ENCODE measurements at places on chromosomes 2 and 18. TPM values are rescaled to one million over a fixed set of nuclear protein-coding genes. Genes with fewer than 3 reads are reported as not detected.

Gene NT5C1B
- total RNA-seq, result not detected

Gene GTF2A1L
- 22.2 TPM for total RNA-seq

Gene ADRA2B
- total RNA-seq, result 9.4 TPM

Gene LBX2
- 3.0 TPM for total RNA-seq

Gene ITPRIPL1
- 14.5 TPM for total RNA-seq

Gene ANKRD30B
- total RNA-seq, result not detected

Gene NAT8
- total RNA-seq, result not detected

Gene TTR
- total RNA-seq, result 5.2 TPM

Gene METTL8
- total RNA-seq, result 6.7 TPM

Gene CHMP1B
- total RNA-seq, result 25.5 TPM

DNA sequence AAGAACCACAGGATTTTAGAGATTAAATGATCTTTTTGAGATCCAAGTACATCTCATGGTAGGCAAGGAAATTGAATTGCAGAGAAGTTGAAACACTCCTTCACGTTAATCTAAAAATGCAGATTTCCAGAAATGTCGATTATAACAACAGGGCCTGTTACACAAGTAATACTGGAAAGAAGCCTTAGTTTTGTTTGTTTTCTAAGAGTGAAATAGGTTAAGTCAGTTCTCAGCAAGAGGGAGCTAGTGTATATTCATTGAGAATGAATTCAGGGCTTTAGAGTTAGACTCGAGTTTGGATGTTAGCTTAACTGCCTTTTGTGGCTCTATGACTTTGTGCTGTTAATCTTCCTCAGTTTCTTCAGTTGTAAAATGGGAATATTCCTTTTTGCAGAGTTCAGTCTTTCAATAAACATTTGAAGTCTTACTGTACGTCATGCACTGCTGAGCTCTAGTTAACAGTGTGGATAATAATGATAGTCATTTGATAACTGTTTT, 926 bp downstream of the NDUFV2 start:
- H3K4me3 ChIP-seq, result peak overlapping the region; percentile 67
- H3K36me3 ChIP-seq, result no peaks in the 10 kb centered on the region
- no peaks in the 10 kb centered on the region for H3K27me3 ChIP-seq
- DNase-seq, result no peak

DNA sequence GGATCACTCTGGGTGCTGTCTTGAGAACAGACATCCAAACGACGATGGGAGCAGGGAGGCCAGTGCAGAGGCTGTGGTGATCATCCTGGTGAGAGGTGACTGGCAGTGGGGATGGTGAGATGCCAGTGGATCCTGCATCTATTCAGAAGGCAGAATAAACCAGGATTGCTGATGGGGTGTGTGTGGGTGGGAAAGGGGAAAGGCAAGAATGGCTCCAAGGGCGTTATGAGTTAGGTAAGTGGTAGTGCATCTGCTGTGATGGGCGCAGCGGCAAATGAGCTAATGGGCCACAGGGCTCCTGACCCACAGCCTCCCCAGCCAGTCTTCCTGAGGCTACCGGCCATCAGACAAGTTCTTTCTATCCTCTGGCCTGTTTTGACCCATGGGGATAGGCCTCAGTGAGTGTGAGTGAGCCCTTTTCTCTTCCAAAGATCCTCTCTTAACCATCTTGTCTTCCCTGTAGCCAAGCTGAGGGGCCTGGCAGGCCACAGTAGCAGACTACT, 29.6 kb downstream of the SERTAD2 start:
- no peak overlapping the region for H3K27ac ChIP-seq
- no peaks in the 10 kb centered on the region for H3K36me3 ChIP-seq
- no peak for DNase-seq
- H3K4me1 ChIP-seq, result no peaks in the 10 kb centered on the region

DNA sequence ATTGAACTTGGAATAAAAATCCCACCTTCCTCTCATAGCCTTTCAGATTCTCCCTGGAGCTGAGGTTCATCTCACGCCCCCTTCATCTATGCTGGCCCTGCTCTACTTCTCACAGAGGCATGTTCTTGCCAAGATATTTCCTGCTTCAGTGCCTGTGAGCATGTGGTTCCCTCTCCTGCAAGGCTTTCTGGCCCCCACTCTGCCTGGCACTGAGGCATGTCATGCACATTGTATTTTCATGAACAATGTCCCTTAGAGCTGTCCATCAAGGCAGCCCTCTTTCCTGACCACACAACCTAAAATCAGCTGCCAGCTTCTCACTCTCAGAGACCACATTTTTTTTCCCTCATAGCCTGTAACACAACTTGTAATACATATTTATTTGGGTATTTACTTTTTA, 18.0 kb upstream of the HK2 start:
- no peak for DNase-seq
- no peak overlapping the region for H3K4me3 ChIP-seq
- no peaks in the 10 kb centered on the region for H3K4me1 ChIP-seq
- H3K27me3 ChIP-seq, result no peaks in the 10 kb centered on the region

GRCh38 chr2:66431274-66431642, 3.7 kb upstream of the MEIS1 start:
- no peak for DNase-seq
- H3K27ac ChIP-seq, result no peak overlapping the region
- H3K4me3 ChIP-seq, result no peak overlapping the region
- peaks cover 2% of the 10 kb centered on the region for H3K4me1 ChIP-seq

- DNase-seq, result no peak
- H3K27ac ChIP-seq, result no peak overlapping the region
- H3K4me1 ChIP-seq, result no peaks in the 10 kb centered on the region
- H3K27me3 ChIP-seq, result no peaks in the 10 kb centered on the region
- no peaks in the 10 kb centered on the region for H3K36me3 ChIP-seq
Observed at GRCh38 chr18:77359561-77360314, 110.1 kb downstream of the GALR1 start.

DNA sequence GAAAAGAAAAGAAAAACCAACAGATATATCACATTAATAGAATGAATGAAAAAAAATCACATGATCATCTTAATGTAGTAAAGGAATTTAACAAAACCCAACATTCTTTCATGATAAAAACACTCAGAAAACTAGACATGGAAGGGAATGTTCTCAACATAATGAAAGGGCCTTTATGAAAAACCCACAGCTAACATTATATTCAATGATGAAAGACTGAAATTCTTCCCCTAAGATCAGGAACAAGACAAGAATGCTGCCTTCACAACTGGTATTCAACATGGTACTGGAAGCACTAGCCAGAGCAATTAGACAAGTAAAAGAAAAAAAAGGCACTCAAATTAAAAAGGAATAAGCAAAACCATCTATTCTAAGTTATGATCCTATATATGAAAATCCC, 28.5 kb upstream of the EMILIN2 start:
- no peak overlapping the region for H3K4me3 ChIP-seq
- no peak for DNase-seq
- H3K27ac ChIP-seq, result no peak overlapping the region
- no peaks in the 10 kb centered on the region for H3K36me3 ChIP-seq
- H3K27me3 ChIP-seq, result no peaks in the 10 kb centered on the region
- no peaks in the 10 kb centered on the region for H3K4me1 ChIP-seq

DNA sequence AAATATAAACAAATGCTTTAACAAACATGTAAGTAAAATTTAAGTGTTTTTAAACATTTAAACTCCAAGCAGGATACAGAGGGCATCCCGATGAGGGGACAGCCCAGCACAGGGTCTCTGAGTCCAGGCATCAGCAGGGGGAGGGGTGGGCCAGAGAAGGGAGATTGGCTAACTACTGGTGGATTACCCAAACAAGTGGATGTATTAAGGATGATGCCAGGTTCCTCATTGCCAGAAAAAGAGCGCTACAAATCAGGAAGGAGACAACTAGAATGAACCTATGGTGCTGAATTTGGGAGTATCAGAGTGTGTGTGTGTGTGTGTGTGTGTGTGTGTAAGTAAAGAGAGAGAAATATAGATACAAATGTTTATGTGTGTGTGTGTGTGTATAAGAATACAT, 162.0 kb upstream of the RMP24 start:
- H3K27me3 ChIP-seq, result no peaks in the 10 kb centered on the region
- H3K36me3 ChIP-seq, result no peaks in the 10 kb centered on the region
- no peak for DNase-seq
- H3K4me1 ChIP-seq, result no peaks in the 10 kb centered on the region

DNA sequence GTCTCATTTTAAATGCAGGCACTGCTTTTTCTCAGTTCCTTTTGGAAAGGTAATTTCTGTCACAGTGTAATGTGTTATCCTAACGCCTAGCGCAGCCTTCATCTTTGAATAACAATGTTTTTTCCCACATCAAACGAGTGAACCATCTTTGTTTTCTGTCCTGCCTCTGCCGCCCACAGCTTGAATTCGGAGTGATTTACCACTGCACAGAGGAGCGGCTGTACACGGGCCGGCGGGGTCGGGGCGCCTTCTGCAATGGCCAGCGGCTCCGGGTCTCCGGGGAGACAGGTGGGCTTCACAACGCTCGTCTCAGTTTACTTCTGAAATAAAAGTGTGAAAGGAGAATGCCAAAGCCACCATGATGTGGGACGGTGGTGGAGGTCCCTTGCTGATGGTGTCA, 32.8 kb downstream of the IMPA2 start:
- no peak overlapping the region for H3K4me3 ChIP-seq
- DNase-seq, result no peak
- no peak overlapping the region for H3K27ac ChIP-seq
- H3K4me1 ChIP-seq, result no peaks in the 10 kb centered on the region
- no peaks in the 10 kb centered on the region for H3K27me3 ChIP-seq

DNA sequence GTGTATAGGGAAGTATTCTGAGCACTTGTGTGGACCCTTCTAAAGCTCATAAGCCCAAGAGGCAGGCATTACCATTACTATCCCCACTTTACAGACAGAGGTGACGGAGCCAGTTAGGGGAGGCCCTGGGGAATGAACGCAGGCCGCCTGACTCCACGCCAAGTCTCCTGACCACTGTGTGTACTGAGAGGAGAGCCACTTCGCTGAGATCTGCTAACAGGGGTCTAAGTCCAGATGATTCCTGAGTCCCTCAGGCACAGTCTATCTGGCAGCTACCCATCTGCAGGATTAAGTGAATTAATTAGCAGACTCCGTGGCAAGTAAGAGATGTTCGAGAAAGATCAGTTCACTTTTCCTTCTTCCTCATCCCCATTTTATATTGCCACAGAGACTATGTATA, 13.7 kb downstream of the CYB5A start:
- DNase-seq, result no peak
- no peaks in the 10 kb centered on the region for H3K36me3 ChIP-seq
- H3K4me3 ChIP-seq, result no peak overlapping the region
- no peaks in the 10 kb centered on the region for H3K27me3 ChIP-seq
- no peaks in the 10 kb centered on the region for H3K4me1 ChIP-seq

- no peak overlapping the region for H3K27ac ChIP-seq
- H3K4me1 ChIP-seq, result no peaks in the 10 kb centered on the region
- H3K36me3 ChIP-seq, result no peaks in the 10 kb centered on the region
Observed at GRCh38 chr18:63528863-63529492, 13.2 kb upstream of the SERPINB12 start.

DNA sequence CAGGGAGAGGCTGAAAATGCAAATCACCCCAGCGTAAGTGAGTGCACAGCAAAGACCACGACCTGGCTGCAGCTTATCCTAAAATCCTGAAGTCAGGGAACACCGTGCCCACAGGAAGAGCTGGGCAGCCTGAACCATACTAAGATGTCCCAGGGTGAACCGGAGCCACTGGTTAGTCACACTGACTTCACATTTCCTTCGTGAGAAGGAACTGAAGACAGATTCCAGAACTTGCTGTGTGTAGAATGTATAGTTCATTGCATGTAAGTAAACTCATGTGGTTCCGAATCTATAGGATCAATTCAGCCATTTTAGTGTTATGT, 84.6 kb upstream of the NDUFV2 start:
- peak overlapping the region; percentile 94 for H3K27ac ChIP-seq
- H3K4me3 ChIP-seq, result peak overlapping the region; percentile 62
- no peaks in the 10 kb centered on the region for H3K36me3 ChIP-seq
- H3K27me3 ChIP-seq, result no peaks in the 10 kb centered on the region
- DNase-seq, result no peak

GRCh38 chr2:70732766-70733645, 35.0 kb downstream of the ADD2 start:
- no peaks in the 10 kb centered on the region for H3K27me3 ChIP-seq
- no peak overlapping the region for H3K27ac ChIP-seq
- no peaks in the 10 kb centered on the region for H3K36me3 ChIP-seq
- H3K4me3 ChIP-seq, result no peak overlapping the region
- DNase-seq, result no peak

GRCh38 chr2:234032279-234032856, 18.1 kb upstream of the SPP2 start:
- no peaks in the 10 kb centered on the region for H3K36me3 ChIP-seq
- H3K4me3 ChIP-seq, result no peak overlapping the region
- H3K27ac ChIP-seq, result no peak overlapping the region
- H3K4me1 ChIP-seq, result no peaks in the 10 kb centered on the region
- no peaks in the 10 kb centered on the region for H3K27me3 ChIP-seq

GRCh38 chr2:113111823-113112287, 15.5 kb upstream of the IL1RN start:
- no peaks in the 10 kb centered on the region for H3K36me3 ChIP-seq
- no peak for DNase-seq
- H3K27me3 ChIP-seq, result no peaks in the 10 kb centered on the region
- no peaks in the 10 kb centered on the region for H3K4me1 ChIP-seq

- H3K4me1 ChIP-seq, result no peaks in the 10 kb centered on the region
- DNase-seq, result no peak
- H3K4me3 ChIP-seq, result no peak overlapping the region
Observed at GRCh38 chr2:144675331-144675730, 155.4 kb upstream of the ZEB2 start.

- H3K27me3 ChIP-seq, result no peaks in the 10 kb centered on the region
- no peak for DNase-seq
- no peak overlapping the region for H3K27ac ChIP-seq
- H3K4me1 ChIP-seq, result no peaks in the 10 kb centered on the region
- no peak overlapping the region for H3K4me3 ChIP-seq
Observed at GRCh38 chr18:78777992-78778391, 201.6 kb upstream of the SALL3 start.

DNA sequence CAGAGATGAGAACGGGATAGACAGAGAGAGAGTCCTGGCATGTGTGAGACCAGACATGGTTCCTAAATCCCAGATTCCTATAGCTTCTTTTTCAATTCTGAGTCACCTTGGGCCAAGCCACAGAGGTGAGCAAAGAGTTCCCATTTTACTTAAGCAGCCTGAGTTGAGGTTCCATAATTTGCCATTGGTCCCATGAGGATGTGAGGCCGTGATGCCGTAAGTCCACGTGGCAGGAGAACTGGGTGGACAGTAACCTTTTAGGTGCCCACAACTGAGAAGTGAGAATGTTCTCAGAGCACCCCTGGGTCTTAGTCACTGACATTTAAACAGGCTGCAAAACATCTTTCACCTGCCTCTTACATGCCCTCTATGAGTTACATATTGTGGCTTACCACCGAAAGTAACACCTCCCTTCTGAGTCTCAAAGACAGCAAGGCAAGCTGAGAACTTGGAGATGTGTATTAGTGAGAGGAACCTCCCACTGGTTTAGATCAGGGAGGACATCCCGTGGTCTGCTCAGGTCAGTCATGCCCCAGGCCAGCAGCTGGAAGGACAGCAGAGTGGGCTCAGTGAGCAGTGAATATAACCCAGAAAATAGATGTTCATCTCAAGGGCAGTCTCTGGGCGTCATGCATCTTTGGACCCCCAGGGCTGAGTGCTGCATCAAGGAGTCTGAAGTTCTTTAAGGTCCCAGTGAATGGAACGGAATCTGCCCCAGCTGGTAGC, 127.9 kb upstream of the LGALSL start:
- no peaks in the 10 kb centered on the region for H3K36me3 ChIP-seq
- no peak overlapping the region for H3K27ac ChIP-seq
- no peak for DNase-seq
- no peaks in the 10 kb centered on the region for H3K27me3 ChIP-seq
- no peak overlapping the region for H3K4me3 ChIP-seq

GRCh38 chr2:8598295-8599165, 83.3 kb upstream of the ID2 start:
- H3K27ac ChIP-seq, result no peak overlapping the region
- H3K4me3 ChIP-seq, result no peak overlapping the region
- DNase-seq, result peak; percentile 78
- H3K4me1 ChIP-seq, result no peaks in the 10 kb centered on the region
